ENCODE measurements at places on chromosomes 4 and X. TPM values are rescaled to one million over a fixed set of nuclear protein-coding genes. Genes with fewer than 3 reads are reported as not detected.

The GLUD2 gene
- total RNA-seq, result 0.23 TPM

The EGFL6 gene
- 3.6 TPM for total RNA-seq

DNA sequence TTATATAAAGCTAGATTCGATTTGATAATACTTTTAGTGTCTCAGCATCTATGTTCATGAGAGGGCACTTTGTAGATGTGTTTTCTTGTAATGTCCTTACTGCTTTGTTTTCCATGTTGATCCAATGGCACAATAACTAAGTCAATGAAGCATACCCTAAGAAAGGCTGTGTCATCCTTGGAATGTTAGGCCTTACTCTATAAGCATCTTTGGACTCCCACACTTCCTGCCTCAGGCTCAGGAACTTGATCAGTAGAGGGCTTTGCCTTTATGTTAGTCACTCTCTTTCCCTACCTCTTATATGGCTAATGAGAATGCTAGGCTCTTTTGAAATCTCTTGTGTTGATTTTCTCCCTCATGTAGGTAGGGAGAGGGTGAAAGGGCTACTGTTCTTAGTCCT lies 33.2 kb upstream of the EDA2R start:
- no peak for DNase-seq

DNA sequence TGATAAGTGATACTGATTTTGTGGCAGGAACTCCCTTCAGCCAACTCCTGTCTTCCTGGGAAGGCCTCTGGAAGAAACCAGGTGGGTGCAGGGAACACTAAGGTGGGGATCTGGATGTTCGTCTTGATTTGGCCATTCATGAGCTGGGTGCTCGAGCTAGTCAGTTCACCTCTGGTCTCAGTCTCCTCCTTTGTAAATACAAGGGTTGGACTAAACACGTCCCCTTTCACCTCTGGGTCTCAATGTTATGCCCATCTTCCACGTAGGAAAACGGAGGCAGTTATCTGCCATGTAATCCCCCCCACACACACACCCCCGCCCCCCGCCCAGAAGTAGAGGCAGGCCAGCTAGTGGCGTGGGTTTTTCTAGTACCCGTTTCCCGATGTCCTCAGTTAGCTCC lies 4.1 kb upstream of the RS1 start:
- no peak for DNase-seq

GRCh38 chrX:129762448-129762847 lies 17.3 kb upstream of the SASH3 start:
- no peak for DNase-seq

Data from activated T-cell treated with anti-CD3 and anti-CD28 coated beads, Interleukin-2, amount 50 U/mL, for 72 hours (primary cell).